ENCODE measurements at places on chromosomes 5 and 9.

DNA sequence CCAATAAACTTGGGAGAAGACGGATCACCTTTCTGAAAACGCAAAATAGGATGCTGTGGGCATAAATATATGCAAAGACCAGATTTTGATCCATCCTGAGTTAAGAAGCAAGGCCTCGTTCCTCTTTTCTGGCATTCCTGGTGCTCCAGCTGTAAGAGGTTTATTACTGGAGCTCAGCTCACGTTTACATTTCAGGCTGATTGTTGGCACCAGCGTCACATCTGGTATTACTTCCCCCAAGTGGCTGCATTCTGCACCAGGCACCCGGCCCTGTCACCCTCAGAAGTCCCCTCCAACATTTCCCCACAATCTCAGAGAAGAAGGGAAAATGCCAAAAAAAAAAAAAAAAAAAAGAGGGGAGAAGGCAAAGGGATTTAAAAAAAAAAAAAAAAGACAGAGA lies 348.7 kb downstream of the SLIT3 start:
- DNase-seq: no peak

DNA sequence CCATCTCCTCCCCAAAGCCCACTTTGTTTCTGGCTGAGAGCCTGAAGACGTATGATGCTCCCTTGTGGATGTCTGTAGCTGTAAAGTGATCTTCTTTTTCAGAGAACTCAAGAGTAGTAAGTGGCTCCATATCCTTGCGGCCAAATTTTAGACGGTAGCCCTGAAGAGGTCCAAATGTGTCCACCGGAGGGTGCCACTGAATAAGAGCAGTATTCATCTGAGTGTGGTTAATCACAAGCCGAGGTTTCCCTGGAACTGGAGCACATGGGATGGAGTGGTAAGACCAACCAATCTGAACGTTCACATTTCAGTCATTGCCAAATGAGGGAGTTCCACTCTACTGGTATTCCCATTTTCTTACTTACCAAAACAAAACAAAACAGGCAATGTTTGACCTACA lies 686.5 kb upstream of the DMAC1 start:
- DNase-seq: no peak

- DNase-seq: no peak
Measured at GRCh38 chr9:126482361-126483044, 131.2 kb upstream of the LMX1B start.

DNA sequence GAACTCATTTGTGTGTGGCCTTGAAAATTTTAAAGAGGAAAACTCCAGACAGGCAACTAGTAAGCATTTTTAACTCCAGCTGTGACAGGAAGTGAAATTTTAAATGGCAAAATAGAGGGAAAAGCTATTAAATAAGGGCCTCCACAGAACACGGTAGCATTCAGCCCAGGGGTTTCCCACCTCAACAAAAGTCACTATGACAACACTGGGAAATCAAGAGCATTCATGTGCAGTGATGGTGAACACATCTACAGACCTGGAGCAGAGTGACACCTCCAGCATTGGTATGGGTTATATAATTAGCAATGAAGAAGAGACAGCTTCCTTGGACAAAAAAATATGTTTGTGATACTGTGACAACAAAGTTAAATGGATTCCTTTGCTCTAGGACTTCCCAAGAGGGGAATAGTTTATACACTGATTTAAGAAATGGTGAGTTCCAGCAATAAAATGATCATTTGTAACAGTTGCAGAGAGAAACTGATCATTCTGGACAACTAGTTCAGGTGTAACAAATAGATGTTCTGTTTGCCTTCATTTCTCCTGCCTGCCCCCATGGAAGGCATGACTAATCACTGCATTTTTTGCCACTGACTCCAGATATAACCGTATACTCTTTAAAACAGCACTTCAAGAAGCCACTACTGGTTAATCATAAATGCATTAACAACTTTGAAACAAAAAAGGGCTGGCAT lies 93.3 kb upstream of the SLC44A1 start:
- no peak for DNase-seq

DNA sequence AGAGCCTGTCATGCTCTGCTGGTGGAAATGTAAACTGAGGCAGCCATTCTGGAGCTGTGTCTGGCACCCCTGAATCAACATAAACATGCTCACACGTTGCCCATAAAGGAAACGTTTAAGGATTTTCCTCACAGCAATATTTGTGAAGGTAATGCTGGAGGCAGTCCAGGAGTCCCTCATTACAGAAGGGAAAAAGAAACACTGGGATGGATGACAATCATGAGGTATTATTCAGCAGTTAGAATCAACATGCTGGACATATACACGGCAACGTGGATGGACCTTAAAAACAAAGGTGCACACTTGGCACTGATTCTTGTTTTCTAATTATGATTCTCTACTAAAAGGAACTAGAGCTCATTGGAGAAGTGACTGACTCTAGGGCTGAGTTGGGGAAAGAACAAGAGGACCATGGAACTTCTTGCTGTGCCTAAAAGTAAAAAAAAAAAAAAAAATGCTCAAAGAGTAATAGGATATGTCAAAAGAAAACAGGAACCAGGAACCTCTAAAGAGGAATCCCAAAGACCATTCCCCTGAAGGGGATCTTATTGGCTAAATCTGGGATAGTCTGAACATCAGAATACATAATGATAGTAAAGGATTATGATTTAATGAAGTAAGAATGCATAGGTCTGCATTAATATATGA lies 18.6 kb downstream of the B4GALT1 start:
- DNase-seq: no peak
